ENCODE measurements at places on chromosomes 13 and 19.

- no peak for DNase-seq
Measured at GRCh38 chr19:13102416-13102665, 317 bp downstream of the LYL1 start.

GRCh38 chr19:7756258-7756657, 6.8 kb upstream of the CLEC4M start:
- no peak for DNase-seq

DNA sequence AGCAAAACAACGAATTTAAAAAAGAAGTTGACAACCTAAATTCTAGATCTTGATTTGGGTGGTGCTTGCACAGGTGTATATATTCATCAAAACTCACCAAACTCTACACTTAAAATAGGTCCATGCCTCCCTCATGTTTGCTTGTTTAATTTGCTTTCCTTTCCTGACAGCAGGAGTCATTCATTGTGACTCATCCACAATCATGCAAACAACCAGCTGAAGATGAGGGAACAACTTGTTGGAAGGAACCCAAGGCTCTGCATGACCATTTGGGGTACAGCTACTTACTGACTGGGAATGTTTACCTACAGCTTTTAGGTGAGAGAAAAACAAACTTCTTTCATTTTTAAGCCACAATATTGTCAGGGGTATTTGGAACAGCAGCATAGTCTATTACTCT, 96.6 kb downstream of the RXFP2 start:
- DNase-seq, result no peak

DNA sequence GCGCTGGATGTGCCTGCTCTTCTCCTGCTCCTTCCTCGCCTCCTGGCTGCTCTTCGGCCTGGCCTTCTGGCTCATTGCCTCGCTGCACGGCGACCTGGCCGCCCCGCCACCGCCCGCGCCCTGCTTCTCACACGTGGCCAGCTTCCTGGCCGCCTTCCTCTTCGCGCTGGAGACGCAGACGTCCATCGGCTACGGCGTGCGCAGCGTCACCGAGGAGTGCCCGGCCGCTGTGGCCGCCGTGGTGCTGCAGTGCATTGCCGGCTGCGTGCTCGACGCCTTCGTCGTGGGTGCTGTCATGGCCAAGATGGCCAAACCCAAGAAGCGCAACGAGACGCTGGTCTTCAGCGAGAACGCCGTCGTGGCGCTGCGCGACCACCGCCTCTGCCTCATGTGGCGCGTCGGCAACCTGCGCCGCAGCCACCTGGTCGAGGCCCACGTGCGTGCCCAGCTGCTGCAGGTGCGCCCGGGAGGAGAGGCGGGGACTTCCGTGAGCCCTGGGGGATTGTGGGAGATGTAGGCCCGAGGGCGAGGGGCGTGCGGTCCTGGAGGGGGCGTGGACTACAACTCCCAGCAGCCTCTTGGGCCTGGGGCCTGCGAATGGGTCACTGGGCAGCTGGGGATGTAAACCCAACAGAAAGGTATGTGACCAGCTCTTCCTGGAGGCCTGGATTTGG, 6.7 kb downstream of the KCNJ14 start:
- DNase-seq, result no peak

- DNase-seq, result no peak
Measured at GRCh38 chr19:4122480-4122879, 1.4 kb downstream of the MAP2K2 start.

DNA sequence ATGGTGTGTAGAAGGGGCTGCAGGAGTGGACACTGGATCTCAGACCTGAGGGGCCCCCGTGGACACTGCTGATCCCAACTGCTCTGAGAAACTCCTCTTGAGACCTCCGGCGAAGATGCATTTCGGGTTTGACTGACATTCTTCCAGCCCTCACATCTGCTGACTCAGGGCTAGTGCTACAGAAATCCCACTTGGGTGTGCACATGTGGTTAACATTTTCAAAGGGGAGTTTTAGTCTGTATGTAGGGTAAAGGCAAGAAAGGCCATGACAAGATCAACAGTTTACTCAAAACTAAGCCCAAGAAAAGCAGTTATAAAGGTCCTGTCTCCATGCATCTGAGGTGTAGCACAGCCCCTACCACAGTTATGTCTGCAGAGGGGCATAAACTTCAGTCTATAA, 31.2 kb downstream of the DLEU7 start:
- no peak for DNase-seq

DNA sequence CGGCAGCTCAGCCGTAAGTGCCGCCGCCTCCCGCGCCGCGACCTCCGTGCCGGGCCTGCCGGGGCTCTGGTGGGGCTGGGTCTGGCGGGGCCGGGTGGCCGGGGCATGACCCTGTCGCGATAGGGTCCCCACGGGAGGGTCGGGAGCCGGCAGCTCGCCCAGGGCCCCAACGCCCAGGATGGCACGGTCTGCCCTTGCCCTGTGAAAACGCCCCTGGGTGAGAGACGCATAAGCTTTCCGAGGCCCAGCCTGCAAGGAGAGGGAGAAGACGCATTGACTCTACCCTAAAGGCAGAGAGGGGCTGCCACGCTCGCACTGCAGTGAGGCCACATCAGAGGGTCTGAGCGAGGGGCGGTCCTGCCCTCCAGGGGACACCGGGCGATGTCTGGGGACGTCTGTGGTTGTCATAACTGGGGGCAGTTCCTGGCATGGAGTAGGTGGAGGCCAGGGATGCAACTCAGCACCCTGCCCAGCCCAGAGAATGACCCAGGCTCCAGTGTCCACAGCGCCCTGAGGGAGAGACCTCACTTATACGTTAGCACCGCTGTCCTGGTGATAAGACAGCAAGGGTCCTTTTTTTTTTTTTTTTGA, 539 bp downstream of the ZNF554 start:
- DNase-seq, result peak; percentile 52

DNA sequence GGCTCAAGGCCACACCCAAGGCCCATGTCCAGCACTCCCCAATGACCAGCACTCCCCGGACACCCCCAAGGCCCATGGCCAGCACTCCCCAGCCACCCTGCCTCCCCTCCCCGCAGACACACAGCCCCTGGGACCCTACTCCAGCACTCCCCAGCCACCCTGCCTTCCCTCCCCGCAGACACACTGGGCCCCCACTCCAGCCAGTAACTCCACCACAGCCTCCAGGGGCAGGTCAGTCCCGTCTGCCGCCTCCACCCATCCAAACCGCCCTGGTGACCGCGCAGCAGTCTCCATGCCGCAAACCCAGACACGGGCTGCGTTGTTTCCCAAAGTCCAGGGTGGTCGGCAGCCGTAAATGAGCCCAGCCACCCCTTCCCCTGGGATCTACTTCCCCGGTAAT, 70.7 kb downstream of the SPACA7 start:
- DNase-seq, result no peak

GRCh38 chr19:30328096-30328495, 44.1 kb upstream of the ZNF536 start:
- no peak for DNase-seq

GRCh38 chr19:35112995-35113688, 2.5 kb upstream of the FXYD3 start:
- DNase-seq, result no peak

DNA sequence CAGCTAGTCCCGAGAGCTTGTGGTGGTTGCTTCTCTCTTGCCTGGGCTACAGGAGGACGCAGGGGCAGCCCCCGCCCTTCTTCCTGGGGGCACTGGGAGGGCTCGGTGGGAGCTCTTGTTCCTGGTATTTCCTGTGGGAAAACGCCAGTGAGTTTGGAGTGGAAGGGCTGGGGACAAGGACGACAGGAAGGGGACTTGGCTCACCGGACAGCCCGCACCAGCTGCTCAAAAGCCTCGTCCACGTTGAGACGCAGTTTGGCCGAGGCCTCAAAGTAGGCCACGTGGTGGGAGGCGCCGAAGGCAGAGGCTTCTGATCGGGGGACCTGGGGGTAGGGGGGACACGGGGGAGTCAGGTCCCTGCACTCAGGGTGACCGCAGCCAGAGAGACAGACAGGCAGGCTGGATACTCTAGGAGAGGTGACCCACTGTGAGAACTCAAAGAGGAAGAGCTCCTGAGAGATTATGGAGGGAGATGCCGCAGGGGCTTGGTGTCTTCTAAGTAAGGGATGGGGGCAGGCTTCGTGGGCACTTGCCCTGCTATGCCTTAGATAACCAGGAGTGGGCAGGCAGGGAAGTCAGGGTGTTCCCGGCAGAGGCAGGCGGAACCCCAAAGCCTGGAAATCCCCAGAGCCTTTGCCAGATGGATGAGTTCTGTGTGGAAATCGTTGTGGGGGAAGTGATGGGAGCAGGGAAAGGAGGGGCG, 4.3 kb downstream of the RRAS start:
- DNase-seq, result no peak

GRCh38 chr13:27827646-27828045, 35.4 kb downstream of the GSX1 start:
- DNase-seq, result no peak

- DNase-seq, result no peak
Measured at GRCh38 chr13:111939666-111940278, 127.2 kb upstream of the SOX1 start.

DNA sequence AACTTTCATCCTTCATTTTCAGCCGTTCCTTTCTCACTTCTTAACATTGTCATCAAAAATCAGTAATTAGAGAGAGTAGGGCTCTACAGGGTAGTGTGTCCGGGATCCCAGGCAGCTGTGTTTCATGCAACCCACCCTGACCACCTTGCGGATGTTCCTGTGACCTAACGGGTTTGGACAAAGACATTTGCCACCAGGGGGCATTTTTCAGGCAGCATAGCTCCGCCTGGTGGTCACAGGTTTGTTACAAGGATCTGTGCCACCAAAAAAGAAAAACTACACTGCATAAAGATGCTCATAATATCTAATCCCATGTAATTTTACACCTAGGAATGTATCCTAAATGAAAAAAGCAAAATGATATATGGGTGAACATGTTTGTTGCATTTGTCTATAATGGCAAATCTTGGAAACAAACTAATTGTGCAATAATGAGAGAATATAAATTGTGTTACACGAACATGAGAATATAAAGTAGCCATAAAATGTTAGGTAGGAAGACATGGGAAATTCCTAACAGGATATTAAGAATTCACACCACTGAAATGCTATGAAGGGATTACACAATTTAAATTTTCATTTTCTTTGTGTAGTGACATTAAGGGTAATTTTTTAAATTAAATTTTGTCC, 123.0 kb downstream of the SLC7A1 start:
- DNase-seq, result peak; percentile 69

- peak; percentile 80 for DNase-seq
Measured at GRCh38 chr19:15378534-15379082, 979 bp downstream of the AKAP8 start.

DNA sequence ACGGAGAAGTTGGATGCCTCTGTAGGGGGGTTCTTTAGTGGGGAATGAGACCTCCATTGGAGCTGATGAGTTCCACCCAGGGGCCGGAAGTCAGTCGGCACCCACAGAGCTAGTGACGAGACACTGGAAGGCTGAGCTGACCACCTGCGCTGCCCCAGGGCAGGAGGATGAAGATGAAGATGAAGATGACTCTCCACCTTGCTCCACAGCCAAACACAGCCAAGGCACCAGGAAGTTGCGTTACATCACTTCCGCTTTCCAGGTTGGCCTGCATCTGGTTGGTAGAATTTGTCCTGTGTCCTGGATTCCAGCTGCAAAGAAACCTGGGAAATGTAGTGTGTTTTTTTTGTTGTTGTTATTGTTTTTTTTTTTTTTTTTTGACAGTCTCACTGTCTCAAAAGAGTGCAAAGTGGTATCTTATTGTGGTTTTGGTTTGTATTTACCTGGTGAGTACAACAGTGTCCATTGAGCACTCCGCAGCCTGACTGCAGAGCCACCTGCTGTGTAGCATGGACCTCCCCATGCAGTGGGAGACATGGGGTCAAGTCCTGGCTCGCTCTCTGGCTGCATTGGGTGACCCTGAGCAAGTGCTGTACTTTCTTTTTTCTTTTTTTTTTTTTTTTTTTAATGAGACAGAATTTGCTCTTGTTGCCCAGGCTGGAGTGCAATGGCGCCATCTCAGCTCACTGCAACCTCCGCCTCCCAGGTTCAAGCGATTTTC, 1.9 kb downstream of the TBC1D17 start:
- DNase-seq, result no peak
